ENCODE measurements at places on chromosomes 3 and 15.

DNA sequence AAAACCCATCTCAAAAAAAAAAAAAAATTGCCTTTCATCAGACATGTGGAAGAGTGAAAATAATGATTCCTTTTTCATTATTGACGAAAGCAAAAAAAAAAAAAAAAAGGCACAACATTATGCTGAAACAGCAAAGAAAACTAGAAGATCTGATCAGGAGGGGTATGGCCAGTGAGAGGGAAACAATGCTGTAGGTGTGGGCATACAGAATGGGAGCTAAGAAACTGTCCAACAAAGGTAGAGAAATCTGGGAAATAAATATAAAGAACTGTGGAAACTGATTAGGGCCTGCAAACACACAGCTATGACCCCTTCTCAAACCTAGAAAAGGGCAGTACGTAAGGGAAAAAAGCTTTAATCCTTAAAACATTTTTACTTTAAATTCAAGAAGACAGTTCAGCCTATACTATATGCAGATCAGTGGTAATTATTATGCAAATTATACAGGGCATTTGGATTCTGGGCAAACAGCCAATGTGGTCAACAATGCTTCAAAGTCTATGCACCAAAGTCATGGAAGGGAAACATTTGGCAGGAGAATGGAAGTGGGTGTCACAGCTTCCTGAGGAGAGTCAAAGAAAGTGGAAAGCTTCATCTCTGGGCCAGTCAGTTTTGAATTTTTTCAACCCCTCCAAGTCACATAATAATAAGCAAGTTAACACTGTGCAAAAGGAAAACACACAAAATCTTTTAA is 68.3 kb upstream of the SLC12A8 start:
- no peak for DNase-seq

DNA sequence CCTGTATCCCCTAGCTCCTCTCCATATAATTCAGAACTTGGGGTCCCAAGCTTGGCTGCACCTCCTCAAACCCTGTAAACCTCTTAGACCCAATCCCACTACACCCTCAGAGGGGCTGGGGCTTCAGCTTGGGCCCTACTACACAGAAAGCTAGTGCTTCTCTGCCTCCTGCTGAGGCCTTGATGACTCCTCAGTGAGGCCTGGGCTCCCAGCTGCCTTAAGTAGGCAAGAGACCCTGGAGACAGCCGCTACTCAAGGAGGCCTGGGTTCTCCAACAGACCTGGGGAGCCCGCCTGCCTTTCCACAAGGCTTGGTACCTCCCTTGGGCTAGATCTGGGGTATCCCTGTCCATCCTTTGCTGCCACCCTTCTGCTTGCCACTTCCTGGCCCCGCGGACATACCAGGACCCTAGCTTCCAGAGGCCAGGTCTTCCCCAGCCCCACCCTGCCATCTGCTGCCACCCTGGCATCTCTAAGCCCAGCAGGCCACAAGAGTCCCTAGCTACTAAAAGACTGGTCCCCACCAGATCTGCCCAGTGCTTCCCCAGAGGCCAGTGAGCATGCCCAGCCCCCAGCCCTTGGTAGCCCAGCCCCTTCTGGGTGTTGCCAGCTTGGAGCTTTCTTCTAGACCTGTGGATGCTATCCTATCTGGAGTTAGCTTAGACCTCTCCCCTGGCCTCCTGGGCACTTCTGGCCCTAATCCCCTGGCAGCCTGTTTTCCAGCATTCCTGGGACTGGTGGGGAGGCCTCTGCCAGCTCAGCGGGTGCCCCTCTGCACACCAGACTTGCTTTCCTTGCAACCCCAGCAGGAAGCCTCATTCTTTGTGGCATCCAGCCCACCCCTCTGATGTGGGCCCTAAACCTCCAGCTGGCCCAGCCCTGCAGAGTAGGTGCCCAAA is 13.7 kb downstream of the C15orf39 start:
- no peak for DNase-seq

- no peak for DNase-seq
Observed at GRCh38 chr3:128309026-128309425, 155.7 kb downstream of the EEFSEC start.

GRCh38 chr15:74616996-74617395 is 1.4 kb downstream of the CLK3 start:
- no peak for DNase-seq

- DNase-seq, result no peak
Observed at GRCh38 chr15:90789462-90789861, 72.3 kb downstream of the BLM start.

- DNase-seq, result no peak
Observed at GRCh38 chr3:77040926-77041722, 1.2 kb downstream of the ROBO2 start.

- DNase-seq, result no peak
Observed at GRCh38 chr15:25134546-25134945, 179.8 kb downstream of the SNRPN start.

GRCh38 chr3:29381595-29381994 is 100.7 kb downstream of the RBMS3 start:
- DNase-seq, result no peak

GRCh38 chr3:188284455-188285212 is 130.7 kb downstream of the LPP start:
- DNase-seq, result no peak

DNA sequence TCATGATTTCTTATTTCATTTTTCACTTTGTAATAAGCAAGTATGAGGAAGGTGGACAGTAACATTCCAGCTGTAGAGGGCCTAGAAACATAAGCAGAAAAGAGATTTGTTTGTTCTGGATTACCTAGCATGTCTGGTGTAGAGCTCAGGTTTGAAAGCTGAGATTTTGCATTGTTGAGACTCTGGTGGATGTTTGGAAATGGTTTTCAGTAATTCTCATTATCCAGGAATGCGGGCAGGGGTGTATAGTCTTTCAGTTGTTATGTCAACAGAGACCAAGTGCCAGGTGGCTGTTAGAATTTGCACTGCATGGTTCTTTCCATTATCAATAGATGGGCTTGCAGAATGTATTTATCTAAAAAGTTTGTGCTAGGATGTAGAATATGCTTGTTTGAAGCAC is 10.9 kb downstream of the GPD1L start:
- DNase-seq, result no peak

GRCh38 chr15:90869601-90870353 is 1.4 kb downstream of the FURIN start:
- no peak for DNase-seq

DNA sequence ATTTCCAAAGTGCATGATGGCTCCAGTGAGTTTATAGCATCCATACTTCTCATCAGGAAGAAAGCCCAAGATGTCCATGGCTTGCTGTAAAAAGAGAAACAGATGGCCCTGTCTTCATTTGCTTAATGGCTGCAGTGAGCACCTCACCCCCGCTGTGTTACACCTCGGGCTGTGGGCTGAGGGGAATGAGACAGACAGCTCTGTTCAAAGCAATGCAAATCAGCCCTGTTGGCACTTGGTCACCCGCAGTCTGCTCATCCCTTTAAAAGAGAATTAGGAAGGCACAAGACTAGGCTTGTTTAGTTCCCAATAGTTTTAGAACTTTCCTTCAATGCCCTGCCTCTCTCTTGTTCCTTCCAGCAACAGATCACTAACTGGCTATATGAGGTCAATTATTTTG is 25.2 kb downstream of the MYH15 start:
- DNase-seq, result no peak

GRCh38 chr3:126781889-126782491 is 78.0 kb downstream of the CHCHD6 start:
- no peak for DNase-seq

- DNase-seq, result peak; percentile 13
Observed at GRCh38 chr3:102225407-102226132, 209.2 kb upstream of the ZPLD1 start.

- DNase-seq, result no peak
Observed at GRCh38 chr15:101618076-101618475, 34.1 kb downstream of the TM2D3 start.

GRCh38 chr3:37338500-37338899 is 164.1 kb upstream of the LRRFIP2 start:
- DNase-seq, result no peak

DNA sequence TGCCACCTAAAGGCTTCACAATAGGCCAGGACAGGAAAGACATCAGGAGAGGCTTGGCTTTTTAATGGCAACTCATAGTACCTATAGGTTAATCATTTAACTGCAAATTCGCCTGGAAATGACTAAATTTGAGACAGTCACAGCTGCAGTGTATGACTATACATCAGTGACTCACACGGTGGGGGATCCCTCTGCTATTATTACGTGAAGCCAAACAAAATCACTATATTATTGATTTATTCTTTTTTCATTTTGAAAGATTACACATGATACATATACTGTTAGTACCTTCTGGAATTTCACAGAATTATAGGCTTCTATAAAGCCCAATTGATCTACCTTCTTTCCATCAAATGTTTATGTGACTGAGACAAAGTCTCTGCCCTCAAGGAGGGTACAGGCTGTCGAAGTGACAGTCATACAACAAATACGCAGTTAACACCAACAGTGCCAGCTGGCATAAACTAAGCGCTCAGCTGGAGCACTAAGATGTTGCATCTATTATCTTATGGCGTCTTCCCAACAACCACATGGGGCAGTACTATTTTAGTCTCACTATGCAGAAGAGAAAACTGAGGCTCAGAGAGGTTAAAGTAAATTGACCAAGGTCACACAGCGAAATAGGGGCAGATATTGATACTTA is 82.0 kb upstream of the LMOD3 start:
- DNase-seq, result no peak

- DNase-seq, result peak; percentile 18
Observed at GRCh38 chr3:87167628-87168456, 59.3 kb upstream of the CHMP2B start.

- no peak for DNase-seq
Observed at GRCh38 chr15:96503276-96503675, 172.8 kb downstream of the NR2F2 start.

DNA sequence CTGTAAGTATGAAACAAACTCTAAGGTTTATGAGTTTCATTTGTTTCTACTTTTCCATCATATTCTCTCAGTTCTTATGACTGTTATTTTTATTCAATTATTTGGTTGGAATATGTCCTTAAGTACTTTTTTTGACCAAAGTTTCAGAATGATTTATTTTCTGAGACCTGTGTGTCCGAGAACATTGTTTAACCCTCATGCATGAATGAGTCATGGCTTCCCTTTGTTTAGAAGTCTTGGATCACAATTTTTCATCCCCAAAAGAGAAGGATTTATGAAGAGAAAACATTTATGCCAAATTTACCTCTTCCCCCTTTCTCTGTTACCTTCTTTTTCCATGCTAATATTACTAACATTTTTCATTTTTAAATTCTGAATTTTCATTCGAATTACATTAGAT is 518.0 kb upstream of the NR2F2 start:
- no peak for DNase-seq

DNA sequence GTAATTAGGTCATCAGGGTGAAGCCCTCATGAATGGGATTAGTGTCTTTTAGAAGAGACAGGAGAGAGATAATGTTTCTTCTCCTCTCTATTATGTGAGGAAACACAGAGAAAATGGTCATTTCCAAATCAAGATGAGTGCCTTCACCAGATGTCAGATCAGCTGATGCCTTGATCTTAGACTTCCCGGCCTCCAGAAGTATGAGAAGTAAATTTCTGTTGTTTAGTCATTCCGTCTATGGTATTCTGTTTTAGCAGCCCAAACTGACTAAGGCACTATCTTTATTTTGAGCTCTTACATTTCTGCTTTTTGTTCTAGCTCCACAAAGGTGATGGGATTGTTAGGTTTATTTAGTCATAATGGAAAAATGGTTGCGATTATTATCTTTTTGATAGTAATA is 273.2 kb upstream of the GADL1 start:
- no peak for DNase-seq

GRCh38 chr3:98326945-98327344 is 26.7 kb upstream of the OR5K4 start:
- DNase-seq, result no peak

GRCh38 chr3:67790043-67790442 is 135.6 kb upstream of the SUCLG2 start:
- peak; percentile 51 for DNase-seq

DNA sequence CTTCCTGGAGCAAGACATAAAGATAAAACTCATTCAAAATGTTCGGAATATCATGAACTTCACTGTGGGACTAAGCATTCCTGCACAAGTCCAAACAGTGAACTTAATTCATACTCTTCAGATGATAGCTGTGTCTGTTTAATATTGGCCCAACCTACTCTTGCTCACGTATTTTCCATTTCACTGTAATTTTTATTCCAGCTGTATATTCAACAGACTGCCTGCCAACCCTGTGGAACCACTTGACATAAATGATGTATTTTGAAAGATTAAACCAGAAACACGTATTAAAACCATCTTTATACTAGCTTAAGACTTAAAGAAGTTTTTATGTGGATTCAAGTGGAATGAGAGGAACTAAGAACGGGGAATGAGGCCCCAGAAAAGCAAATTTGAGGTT is 172.5 kb downstream of the TMEM108 start:
- no peak for DNase-seq

- no peak for DNase-seq
Observed at GRCh38 chr15:76346669-76347481, 10.3 kb downstream of the ISL2 start.

GRCh38 chr15:40048926-40049475 is 10.0 kb upstream of the SRP14 start:
- DNase-seq, result no peak

DNA sequence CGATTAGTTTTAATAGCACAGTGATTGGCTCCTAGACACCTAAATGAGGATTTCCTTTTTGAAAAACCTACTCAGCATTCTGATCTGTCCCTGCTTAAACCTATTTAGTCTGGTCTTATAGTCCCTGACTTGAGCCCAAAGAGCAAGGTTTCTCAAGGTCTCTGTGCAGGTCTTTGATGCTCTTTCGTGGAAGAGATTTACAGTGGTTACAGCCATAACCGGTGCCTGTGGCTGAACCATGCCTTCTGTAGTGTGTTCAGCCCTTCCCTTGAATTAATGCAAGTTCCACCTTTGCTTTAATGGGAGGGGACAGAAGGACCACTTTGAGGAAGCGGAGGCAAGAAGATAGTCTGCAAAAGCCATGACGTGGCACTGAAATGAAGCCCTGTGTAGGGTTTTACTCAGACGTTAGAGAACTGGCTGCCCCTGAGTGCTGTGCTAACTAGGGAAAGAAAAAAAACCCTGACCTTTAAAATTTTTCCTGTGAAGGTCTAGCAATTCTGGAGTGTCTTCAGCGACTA is 43.0 kb downstream of the ZBTB38 start:
- peak; percentile 32 for DNase-seq

DNA sequence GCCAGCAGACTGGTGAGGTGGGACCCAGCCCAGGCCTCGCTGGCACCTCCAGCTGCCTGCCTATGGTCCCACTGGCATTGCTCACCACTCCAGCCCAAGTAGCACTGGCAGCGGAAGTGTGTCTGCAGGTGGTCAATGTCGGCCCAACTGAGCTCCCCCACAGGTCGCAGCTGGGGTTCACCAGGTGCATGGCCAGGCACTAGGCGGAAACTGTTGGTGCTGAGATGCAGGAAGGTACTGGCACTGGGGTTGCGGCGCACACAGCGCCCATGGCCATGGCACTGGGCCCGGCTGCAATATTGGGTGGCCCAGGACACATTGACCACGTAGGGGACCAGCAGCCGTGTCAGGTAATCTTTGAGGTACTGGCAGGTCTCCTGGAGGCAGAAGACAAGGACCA is 4.4 kb downstream of the HYAL2 start:
- no peak for DNase-seq

- DNase-seq, result no peak
Observed at GRCh38 chr15:91318516-91318915, 218.5 kb downstream of the SV2B start.

All from immature natural killer cell (primary cell).